Stimulated activated CD4-positive, alpha-beta T cell treated with anti-CD3 and anti-CD28 coated beads, TNF-alpha, amount 100 ng/mL, for 4 hours (primary cell): ENCODE measurements at places on chromosomes 5 and 9.

DNA sequence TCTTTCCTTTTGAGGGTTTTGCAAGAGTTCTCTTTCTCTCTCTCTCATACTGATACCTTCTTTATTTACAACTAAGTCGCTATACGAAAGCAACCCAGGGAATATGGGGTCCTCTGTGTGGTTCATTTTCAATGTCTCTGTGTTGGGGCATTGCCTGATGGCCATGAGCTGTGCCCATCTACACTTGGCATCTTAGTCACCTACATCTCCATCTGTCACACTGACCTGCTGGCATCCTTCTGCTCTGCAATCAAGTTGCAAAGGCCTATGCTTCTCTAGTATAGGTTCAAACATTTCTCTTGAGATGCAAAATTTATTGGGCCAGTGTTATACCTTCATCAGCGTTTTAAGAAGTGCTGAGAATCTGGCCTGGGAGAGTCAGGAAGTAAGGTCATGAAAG is 228.2 kb downstream of the MTRR start:
- DNase-seq = no peak

DNA sequence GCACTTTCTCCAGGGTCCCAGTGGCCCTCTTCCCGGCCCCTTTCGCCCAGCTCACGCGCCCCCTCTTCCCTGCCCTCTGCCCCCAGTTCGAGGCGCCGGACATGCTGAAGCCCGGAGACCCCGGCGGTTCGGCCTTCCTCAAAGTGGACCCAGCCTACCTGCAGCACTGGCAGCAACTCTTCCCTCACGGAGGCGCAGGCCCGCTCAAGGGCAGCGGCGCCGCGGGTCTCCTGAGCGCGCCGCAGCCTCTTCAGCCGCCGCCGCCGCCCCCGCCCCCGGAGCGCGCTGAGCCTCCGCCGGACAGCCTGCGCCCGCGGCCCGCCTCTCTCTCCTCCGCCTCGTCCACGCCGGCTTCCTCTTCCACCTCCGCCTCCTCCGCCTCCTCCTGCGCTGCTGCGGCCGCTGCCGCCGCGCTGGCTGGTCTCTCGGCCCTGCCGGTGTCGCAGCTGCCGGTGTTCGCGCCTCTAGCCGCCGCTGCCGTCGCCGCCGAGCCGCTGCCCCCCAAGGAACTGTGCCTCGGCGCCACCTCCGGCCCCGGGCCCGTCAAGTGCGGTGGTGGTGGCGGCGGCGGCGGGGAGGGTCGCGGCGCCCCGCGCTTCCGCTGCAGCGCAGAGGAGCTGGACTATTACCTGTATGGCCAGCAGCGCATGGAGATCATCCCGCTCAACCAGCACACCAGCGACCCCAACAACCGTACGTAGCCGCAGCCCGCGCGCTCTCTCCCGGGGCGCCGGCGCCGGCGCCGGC is 1.0 kb downstream of the PRDM6 start:
- no peak for DNase-seq

DNA sequence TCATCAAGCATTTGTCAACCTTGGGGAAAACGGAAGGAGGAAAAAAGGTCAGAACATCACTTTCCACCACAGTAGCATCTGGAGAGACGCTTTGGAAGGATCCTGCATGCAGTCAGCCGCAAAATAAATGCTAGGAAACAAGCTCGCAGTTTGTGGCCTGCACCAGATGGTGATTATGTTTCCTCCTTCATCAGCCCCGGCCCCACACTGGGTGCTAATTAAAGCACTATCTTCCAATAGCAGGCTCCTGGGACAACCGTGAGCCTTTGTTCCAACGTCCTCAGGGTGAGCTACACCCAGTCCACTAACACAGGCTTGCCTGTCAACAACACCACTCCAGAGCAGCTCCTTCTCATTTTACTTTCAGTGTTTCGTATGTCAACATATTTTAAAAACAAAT is 64.0 kb downstream of the RNF130 start:
- no peak for DNase-seq

DNA sequence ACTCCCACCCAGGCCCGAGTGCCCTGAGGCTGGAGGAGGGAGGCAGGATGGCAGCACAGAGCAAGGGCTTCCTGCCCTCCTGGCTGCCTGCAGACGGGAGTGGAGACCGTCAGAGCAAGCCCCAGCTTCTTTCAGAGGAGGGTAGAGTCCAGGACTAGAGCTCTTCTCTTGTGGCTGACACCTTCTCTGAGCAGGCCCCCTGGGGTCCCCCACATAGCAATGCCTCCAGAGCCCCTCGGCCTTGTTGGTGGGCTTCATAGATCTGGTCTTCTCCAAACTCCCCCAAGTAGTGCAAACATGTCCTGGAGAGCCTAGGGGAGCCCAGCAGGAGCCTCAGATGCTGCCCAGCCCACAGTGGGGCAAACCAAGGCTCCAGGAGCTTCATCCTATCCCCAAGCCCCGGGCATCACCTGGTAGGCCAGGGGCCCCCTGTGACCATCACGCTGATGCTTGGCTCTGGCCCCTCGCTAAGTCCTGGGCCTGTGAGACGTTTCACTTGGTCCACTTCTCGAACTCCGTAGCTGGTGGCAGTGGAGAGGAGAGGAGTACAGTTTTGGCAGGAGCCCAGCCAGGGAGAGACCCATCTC is 2.0 kb downstream of the MZB1 start:
- no peak for DNase-seq

DNA sequence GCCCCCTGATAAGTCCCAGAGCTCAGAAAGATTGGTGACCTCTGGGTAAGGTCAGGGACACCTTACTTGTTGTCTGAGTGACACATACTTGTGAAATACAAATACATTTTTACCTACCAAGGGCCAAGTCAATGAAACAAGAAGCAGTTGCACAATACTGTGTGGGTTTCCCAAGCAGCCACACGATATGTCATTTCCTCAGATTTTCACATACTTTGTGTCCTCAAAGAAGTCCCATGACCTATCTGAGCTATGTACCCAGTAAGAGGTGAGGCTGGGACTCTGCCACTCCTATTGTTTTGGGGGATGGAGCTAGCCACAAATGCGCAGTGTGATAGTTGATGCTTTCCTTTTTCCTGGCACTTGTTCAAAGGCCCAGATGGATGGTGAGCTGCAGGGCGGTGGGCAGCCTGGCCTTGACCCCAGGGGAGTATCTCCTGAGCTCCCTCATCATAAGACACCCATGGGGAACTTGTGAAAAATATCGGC is 4.8 kb upstream of the SLC25A51 start:
- no peak for DNase-seq

GRCh38 chr5:40906351-40906751 is 2.9 kb upstream of the C7 start:
- DNase-seq = no peak

DNA sequence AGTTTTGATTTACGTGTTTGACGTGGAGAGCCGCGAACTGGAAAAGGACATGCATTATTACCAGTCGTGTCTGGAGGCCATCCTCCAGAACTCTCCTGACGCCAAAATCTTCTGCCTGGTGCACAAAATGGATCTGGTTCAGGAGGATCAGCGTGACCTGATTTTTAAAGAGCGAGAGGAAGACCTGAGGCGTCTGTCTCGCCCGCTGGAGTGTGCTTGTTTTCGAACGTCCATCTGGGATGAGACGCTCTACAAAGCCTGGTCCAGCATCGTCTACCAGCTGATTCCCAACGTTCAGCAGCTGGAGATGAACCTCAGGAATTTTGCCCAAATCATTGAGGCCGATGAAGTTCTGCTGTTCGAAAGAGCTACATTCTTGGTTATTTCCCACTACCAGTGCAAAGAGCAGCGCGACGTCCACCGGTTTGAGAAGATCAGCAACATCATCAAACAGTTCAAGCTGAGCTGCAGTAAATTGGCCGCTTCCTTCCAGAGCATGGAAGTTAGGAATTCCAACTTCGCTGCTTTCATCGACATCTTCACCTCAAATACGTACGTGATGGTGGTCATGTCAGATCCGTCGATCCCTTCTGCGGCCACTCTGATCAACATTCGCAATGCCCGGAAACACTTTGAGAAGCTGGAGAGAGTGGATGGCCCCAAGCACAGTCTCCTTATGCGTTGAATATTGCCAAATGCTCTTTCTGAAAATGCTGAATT is 850 bp downstream of the RRAGA start:
- no peak for DNase-seq

DNA sequence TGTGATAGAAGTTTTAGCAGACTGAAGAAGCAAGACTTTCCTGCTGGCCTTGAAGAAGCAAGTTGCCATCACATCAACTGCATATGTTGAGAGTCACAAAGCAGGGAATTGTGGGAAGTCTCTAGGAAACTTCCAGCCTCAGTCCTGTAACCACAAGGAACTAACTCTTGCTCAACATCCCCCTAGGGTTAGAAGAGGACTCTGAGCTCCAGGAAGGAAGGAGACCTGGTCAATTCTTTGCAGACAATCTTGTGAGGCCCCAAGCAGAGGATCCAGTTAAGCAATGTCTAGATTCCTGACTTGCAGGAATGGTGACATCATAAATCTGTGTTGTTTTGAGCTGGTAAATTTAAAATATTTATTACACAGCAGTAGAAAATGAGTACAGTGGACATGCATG is 18.6 kb upstream of the ZNF366 start:
- DNase-seq = no peak

DNA sequence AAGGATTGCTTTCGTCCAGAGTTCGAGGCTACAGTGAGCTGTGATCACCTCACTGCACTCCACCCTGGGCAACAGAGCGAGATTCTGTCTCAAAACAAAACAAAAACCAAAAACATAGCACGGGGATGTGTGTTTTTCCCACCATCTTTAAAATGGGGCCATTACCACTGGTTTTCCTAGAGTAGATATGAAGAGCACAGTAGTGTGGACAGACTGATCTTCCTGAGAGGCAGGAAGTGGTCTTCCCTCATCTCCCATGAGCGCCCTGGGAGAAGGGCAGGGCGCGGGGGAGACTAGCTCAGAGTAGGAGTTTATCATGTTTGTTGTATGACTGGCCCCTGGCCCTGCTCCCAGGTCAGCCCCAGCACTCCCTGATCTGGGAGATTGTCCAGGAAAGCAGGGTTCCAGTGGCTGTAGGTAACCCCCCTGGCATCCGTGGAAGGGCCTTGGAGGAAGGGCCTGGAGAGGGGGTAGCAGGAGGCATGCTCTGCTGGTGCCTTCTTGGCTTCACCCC is 2.3 kb downstream of the SUSD3 start:
- no peak for DNase-seq

DNA sequence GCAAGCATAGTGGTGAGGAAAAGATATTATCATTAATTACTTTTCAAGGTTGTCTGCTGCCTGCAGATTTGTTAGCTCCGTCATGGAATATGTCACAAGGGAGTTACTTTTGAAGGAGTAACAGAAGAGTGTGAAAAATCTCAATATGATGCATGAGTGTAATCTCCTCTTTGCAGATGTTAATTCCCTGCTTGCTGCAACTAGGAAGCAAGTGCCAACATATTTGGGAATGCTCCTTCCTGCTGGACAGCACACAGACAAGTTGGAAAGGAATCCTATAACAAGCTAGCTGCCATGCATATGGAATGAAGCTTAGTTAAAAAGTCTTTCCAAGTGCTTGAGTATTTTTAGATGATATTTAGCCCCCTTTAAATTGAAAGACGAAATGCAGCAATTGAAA is 2023.6 kb upstream of the CDH6 start:
- DNase-seq = no peak

GRCh38 chr9:136378170-136379002 is 4.9 kb upstream of the CARD9 start:
- no peak for DNase-seq

DNA sequence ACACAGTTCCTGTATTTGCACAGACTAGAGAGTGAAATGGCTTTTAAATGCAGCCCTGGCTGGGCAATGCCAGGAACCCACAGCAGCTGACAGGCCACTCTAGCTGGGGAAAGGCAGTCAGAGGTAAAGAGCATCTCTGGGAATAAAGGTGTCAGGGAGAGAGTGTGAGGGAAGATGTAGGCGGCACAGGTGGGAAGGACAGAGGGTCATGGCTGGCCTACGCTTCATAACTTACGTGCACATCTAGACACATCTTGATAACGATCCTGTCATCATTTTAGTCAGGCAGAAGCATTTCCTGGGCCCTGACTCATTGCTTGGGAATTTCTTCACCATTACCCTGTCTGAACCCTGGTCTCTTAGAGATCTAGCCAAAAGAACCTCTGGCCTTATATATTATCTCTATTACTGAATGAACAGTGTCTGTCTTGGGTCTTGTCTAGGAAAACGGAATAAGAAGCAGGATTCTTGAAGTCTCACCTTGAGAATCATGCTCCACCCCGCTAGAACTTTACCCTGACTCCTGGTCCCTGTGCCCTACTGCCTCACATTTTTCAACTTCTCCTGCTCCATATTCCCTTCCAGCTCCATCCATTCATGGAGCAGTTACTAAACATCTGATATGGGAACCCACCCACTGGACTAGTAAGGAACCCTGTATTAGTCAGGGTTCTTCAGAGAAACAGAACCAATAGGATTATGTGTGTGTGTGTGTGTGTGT is 106.4 kb upstream of the ELL2 start:
- no peak for DNase-seq
